ENCODE measurements at places on chromosomes 3 and 15. TPM values are rescaled to one million over a fixed set of nuclear protein-coding genes. Genes with fewer than 3 reads are reported as not detected.

Gene SERPINI1
- polyA plus RNA-seq: 20.7 TPM

Gene UACA
- polyA plus RNA-seq: 27.3 TPM

Gene RPL39L
- polyA plus RNA-seq: 3.4 TPM

Gene SPTBN5
- 0.42 TPM for polyA plus RNA-seq

Gene ZNF148
- polyA plus RNA-seq: 30.4 TPM

Gene HRH1
- polyA plus RNA-seq: 4.0 TPM

Gene TTLL13
- polyA plus RNA-seq: 0.11 TPM

Gene RAB5A
- polyA plus RNA-seq: 41.2 TPM

Gene HES1
- 34.2 TPM for polyA plus RNA-seq

Gene BCHE
- polyA plus RNA-seq: 24.0 TPM

Gene GATA2
- polyA plus RNA-seq: 11.2 TPM

Gene PIK3CA
- polyA plus RNA-seq: 4.7 TPM

Gene ITPKA
- 17.1 TPM for polyA plus RNA-seq

Gene PRR20G
- not detected for polyA plus RNA-seq

Gene STXBP5L
- polyA plus RNA-seq: 1.8 TPM

Gene CHRNA3
- polyA plus RNA-seq: 16.1 TPM

Gene HCN4
- 0.20 TPM for polyA plus RNA-seq

Gene OXTR
- 0.61 TPM for polyA plus RNA-seq

Gene SLC22A13
- 0.07 TPM for polyA plus RNA-seq

Gene CACNA1D
- polyA plus RNA-seq: 60.6 TPM

Gene CYP8B1
- not detected for polyA plus RNA-seq

Gene MUC4
- polyA plus RNA-seq: 0.16 TPM

Data from adrenal gland (tissue), 19 donors.